NCI-H2081 treated with DMSO at 0.1 percent for 48 hours (cell line): ENCODE measurements at places on chromosomes 7 and 10.

GRCh38 chr10:110446954-110447608 lies 50.6 kb upstream of the DUSP5 start:
- no peak for DNase-seq

DNA sequence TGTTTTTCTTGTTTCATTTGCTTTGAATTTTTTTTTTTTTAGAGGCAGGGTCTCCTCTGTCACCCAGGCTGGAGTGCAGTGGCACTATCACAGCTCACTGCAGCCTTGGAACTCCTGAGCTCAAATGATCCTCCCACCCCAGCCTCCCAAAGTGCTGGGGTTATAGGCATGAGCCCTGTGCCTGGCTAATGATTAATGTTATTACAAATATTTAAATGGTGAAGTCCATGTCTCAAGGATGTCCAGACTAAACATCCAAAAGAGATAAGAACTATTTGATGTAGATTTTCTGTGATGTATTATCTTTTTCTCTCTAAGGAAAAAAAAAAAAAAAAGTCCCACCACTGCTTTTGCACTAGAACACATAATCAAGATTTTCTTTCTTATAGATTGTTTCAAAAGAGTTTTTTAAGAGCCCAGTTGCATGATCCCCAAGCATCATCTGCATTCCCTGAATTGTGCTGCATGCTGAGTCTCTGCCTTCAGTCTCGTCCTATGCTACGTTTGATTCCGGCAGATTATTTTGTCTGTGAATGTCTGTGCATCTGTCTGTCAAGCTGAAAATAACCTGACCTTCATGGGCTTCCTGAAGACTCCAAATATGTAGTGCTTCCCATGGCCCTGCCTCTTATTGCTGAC lies 33.4 kb downstream of the MACROH2A2 start:
- no peak for DNase-seq

DNA sequence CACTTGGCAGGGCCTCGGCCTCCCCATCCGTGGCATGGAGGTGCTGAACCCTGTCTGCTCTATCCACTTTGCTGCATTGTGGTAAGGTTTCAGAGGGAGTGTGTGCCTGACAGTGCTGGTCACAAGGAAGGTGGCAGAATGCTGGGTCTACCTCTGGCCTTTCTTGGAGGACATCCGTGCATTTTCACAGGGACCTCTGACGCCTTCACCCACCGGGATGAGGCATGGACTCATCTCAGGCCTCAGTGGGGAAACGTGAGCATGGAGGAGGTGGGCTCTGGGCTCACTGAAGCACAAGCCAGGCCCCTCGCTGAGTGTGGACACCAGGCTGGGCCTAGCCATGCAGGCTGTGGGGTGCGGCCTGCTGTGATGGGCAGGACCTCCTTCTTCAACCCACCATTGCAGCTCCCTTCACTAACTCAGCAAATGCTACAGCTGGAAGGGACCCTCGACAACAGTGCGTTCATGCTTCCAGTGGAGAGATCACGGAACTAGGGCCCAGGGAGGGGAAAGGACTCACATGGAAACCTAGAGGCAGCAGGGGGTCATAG lies 8.6 kb downstream of the TBATA start:
- DNase-seq = no peak

DNA sequence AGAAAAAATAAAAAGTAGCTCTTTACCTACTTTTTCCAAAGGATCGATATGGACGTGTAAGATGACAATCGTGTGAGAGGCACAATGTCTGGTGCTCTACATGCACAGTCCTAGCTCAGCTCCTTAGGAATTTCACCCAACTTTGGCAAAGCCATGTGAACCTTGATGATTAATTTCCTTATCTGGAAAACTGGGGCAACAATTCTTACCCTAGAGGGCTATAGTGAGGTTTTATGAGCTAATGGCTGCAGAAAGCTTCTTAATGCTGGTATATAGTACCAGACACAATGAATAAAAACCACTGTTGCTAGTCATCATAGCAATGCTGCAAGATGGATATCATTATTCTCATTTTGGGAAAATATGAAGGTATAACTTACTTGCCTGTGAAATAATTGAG lies 202.7 kb downstream of the PARD3 start:
- no peak for DNase-seq

- DNase-seq = no peak
Measured at GRCh38 chr7:36110584-36110983, 42.5 kb upstream of the EEPD1 start.

DNA sequence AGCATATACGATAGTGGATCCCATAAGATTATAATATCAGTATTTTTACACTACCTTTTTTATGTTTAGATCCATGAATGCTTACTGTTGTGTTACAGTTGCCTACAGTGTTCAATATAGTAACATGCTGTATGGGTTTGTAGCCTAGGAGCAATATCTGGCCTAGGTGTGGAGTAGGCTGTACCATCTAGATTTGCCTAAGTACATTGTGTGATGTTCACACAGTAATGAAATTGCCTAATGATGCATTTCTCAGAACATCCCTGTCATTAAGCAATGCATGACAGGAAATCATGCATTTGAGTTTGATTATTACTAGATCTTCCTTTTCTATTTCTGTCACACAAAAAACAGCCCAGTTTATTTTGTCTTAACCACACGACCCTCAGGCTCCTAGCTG lies 14.5 kb downstream of the CBX3 start:
- DNase-seq = no peak

DNA sequence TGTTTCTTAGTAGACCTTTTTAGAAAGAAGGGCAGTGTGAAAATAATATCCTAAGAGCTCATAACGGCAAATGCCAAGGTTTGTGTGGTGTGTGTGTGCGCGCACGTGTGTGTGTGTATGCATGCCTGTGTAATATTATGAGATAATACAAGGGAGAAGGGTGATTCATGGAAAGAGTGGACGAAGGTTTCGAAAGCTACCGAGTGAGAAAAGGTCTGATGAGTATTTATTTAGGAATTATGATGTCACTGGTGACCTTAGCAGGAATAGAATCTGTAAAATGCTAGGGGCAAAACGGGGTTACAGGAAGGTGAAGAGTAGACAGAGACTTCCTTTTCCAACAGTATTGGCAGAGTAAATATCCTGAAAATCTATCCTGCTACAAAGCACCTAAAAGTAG lies 107.3 kb downstream of the AHR start:
- no peak for DNase-seq

DNA sequence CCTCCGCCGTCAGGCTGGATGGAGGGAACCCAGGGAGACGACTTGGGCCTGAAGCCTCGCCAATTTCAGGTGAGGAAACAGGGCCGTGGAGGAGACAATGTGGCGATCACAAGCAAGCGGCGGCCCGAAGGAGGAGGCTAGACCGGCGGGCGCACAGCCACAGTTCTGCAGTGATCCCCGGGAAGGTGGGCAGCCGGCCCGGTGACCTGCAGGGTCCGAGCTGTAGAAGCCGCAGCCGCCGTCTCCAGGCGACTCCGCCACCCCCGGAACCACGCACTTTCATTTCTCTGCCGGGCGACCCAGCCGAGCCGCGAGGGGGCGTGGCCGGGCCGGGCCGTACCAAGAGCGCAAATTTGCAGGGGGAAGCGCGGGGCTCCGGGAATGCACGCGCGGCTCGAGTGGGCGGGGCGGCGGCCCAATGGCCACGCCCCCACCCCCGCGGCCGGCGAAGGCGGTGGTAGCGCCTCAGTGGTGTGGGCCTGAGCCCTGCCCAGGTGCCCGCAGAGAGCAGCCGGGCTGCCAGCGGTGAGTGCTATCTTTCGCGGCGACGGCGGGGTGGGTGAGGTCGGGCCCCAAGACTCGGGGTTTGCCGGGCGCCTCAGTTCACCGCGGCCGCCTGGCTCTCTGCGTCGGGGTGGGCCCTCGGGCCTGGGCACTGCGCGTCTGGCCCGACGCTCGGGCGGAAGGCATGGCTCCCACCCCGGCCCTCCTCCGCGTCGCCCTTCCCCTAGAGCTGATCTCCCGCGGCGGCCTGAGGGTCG lies at the start of gene POR:
Gene POR, plus strand, starts transcription at position 501 of the 761 bp plus-strand sequence. CDS start 38,847 bp downstream, outside the sequence.
- DNase-seq = peak; percentile 44

DNA sequence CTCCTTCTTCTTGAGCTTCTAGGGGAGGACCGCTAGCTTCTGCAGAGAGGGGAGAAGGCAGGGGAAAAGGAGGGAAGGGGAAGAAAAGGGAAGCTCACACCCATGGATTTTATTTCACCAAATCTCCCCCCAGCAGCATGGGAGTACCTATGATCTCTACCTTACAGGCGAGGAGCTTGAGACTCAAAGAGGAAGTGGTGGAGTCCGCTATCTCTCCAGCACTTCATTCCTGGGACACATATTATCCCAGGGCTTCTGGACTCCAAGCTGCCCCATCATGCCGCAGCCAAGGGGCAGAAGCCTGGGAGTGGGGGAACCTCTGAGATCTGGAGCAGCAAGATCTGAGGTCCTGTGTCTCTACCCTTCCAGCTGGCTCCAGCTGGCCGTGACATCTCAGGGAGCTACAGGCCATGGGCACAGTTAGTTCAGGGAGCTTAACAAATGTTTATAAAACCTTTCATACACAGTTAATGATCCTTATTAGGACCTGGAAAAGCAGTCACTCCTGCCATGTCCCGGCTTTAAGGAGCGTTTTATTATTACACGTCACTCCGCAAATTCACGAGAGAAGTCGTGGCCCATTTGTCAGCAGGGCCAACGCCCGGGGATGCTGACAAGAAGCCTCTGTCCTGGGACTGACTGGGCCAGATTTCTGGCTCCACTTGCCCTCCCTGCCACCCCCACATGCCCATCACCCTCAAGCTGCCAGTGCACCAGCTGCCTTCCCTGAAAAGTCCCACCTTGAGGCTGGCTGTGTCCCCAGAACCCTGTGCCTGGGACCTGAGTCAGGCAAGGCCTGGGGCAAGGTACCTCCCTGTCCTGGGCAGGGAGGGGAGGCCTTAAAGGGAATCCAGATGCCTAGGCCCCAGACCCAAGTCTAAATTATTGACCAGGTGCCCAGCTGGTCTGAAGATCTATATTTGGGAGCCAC lies 132.1 kb upstream of the ZMIZ1 start:
- no peak for DNase-seq

GRCh38 chr10:71735709-71736569 lies 16.4 kb upstream of the C10orf105 start:
- no peak for DNase-seq

DNA sequence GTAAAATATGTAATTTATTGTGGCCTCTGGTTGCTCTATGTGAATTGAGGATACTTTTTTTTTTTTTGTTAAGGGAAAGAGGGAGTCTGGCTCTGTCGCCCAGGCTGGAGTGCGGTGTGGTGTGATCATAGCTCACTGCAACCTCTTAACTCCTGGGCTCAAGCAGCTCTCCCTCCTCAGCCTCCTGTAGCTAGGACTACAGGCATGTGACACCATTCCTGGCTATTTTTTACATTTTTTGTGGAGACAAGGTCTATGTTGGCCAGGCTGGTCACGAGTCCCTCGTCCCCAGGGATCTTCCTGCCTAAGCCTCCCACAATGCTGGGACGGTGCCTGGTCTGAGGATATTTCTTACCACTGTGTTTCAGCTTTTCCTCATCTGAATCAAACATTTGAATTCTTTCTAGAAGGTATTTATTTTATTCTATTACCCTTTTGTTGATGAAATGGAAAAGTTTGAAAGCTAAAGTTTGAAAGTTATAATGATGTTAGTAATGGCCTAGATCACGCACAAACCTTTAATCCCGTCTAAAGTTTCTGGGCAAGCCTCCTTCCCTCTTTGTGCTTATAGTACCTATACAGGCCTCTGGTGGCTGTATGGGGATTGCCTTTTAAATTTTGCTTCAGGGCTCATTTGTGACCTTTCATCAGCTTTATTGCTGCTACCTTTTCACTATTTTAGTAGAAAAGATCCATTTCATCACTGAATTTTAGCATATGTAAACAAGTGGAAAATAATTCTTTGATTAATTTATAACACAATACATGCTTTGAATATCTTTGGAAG lies 2.0 kb downstream of the IFRD1 start:
- DNase-seq = no peak

- DNase-seq = no peak
Measured at GRCh38 chr7:12004581-12004980, 172.6 kb upstream of the THSD7A start.

DNA sequence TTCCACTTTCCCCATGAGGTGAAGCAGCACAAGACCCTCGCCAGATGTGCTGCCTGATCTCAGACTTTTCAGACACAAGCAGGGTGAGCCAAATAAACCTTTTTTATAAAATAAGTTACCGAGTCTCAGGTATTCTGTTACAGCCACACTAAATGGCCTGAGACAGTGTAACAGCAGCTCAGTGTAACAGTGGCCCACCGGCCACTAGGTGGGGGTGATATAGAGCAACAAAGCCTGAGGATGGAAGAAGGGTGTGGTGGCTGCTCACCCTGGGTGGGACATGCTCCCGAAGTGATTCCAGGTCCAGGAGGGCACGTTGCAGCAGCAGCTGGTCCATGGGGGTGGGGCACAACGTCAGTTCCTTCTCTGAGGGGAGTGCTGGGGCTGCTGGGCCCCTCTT lies 44.6 kb downstream of the BMS1 start:
- no peak for DNase-seq

- no peak for DNase-seq
Measured at GRCh38 chr10:7952266-7952665, 102.2 kb upstream of the GATA3 start.

GRCh38 chr7:45700556-45700955 lies 126.4 kb downstream of the ADCY1 start:
- no peak for DNase-seq

GRCh38 chr10:10910634-10911033 lies 107.0 kb upstream of the CELF2 start:
- DNase-seq = no peak

- no peak for DNase-seq
Measured at GRCh38 chr7:43761382-43761781, 2.9 kb downstream of the BLVRA start.

GRCh38 chr7:2897023-2897422 lies 52.9 kb upstream of the GNA12 start:
- DNase-seq = no peak

DNA sequence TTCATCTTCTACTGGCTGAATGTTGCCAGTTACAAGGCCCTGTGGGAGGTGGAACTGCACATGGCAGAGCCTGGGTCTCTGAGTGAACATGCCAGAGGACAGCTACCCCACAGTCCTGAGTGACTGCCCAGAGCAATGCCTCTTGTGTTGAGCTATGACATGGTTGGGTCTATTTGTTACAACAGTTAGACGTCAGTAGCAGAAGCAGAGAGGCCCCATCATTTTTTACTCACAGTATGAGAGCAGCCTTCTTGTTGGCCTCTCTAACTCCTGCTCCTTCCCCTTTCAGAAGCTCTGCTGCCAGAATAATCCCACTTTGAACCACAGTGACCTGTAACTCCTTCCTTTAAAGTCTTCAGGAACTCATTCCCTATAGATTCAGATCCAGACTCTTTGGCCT lies 30.8 kb upstream of the NRP1 start:
- no peak for DNase-seq
